ENCODE measurements at places on chromosomes 5 and 9.

DNA sequence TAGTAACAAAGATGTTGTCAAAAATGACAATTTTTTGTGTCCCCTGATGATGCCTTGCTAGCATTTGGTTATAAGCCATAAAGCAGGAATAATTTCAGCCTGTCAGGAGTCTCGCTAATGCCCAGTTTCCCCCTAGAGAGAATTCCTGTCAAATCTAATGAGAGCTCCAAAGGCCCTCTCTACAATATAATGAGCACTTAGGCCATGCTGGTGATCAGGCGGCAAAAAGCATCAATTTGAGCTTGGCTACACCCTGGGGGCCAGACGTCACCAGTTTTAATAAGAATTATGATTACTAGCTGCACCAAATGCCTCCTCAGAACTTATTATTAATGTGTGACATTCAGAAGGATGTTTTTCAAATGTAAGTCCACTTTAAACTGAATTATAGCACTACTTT lies 6.1 kb downstream of the TLE1 start:
- DNase-seq = no peak

- no peak for DNase-seq
These were observed 23.7 kb upstream of the LOX start for GRCh38 chr5:122101636-122102285.

- no peak for DNase-seq
These were observed 146.3 kb upstream of the POU5F2 start for GRCh38 chr5:93887678-93888077.

DNA sequence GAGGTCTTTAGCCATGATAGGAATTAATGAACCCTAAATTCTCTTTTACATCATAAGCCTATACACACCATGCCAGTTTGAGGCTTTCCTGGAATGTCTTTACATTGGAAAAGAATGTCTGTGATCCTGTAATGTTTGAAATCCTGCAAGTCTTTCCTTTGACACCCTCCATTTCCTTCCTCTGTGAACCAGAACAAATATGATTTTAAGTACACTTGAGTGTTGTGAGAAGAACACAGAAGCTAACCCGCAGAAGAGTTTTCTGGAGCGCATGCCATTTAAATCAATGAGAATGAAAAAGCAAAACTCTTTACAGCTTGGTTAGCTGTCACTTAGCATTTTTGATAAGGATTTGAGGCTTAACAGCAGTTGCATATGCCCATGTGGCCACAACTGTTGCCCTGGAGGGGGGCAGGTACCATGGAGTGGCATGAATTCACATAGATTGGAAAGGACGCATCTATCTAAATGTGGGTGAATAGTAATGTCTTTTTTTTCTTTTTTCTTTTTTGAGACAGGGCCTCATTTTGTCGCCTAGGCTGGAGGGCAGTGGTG lies 372.6 kb downstream of the KDM4C start:
- no peak for DNase-seq

- no peak for DNase-seq
These were observed 654 bp downstream of the PURA start for GRCh38 chr5:140114341-140115185.

GRCh38 chr5:62256161-62257019 lies 49.6 kb upstream of the KIF2A start:
- DNase-seq = no peak

GRCh38 chr5:130514984-130515690 lies 610.9 kb downstream of the CHSY3 start:
- no peak for DNase-seq

DNA sequence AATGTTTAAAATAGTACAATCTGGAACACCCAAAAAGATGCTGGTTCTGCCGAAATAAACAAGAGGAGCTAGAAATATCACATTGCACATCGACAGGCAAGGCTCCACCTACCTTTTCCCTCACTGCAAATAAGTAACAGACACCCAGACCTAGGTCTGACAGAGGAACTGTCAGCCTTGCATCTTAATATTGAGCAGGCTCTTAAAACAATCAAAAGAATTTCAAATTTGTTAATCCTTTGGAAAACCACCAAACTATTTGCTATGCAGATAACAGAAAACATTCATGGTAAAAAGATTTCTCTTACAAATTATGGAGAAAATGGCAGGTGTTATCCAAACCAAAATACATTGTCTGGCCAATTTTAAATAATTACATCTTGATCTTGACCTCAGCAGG lies 71.3 kb downstream of the FRMD3 start:
- no peak for DNase-seq

GRCh38 chr9:128020692-128021091 lies 39.9 kb upstream of the EEIG1 start:
- DNase-seq = no peak

DNA sequence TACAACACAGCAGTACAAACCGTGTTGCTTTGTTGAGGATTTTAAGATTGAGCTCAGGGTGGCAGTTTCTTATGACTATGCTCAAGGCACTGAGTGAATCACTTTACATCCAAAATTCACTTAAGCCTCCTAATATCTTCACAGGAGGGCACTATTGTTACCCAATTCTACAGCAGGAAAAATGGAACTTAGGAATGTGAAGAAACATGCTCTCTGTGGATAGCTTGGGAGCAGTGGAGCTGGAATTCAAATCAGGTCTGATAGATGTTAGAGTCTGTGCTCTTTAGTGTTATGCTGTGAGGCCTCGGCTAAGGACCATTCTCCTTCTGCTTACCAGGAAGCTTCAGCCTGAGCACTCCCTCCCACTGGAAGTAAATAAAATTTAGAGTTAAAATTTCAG lies 18.7 kb upstream of the HMHB1 start:
- DNase-seq = no peak

DNA sequence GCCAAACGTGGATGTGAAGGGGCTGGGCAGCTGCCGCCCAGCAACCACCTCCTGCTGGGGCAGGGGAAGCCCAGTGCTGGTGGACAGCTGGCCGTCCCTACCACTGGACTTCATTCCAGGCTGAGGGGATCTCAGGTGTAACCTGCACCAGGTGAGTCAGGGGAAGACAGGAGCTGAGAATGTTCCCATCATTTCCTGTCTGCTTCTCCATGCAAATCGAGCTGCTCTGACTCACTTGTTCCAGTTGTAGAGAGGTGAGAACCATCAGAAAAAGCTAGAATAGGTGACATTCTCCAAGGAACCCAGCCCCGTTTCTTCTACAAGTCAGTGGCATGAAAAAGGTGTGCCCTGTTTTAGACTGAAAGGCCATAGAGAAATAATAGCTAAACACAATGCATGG lies 21.8 kb upstream of the BARX1 start:
- no peak for DNase-seq

GRCh38 chr9:15889555-15889954 lies 336.7 kb downstream of the CCDC171 start:
- no peak for DNase-seq

DNA sequence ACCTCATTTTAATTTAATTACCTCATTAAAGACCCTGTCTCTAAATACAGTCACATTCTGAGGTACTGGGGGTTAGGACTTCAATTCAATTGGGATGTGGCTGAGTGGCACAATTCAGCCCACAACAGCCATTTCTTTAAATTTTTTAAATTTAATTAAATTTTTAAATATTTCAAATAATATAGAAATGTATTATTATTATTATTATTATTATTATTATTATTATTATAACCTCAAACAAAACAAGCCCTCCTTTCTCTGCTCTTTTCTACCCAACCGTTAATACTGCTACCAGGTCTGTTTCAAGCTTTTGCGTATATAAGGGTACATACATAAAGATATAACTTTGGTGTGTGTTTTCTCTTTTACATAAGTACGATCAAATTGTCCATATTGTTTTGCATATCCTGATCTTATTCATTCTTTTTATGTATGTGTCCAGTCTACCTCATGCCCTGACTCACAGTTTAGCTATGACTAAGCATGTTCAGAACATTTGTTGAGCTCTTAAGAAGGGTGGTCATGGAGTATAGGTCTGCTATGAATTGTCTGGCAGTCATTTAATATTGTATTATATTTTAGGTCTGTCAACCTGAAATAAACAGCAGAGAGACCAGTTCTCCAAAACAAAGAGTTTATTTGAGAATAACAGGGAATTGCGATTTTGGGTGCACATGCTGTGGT lies 16.1 kb upstream of the RAB14 start:
- DNase-seq = no peak

DNA sequence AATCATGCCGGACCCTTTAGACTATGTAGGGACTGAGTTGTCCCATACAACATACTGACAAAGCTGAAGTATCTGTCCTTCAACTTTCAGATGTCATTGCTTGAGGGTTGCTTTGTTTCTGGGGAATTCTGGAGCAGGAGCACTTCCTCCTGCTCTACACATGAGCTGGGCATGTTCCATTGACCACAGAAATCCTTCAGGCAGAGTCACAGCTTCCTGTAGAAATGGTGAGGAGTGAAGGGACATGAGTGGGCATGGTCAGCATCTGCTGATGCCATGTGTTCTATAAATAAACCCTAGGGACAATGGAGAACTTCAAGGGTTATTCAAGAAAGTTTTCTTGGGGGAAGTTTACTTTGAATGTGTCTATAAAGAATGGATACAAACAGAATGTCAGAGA lies 296.6 kb upstream of the FBXL7 start:
- DNase-seq = no peak

DNA sequence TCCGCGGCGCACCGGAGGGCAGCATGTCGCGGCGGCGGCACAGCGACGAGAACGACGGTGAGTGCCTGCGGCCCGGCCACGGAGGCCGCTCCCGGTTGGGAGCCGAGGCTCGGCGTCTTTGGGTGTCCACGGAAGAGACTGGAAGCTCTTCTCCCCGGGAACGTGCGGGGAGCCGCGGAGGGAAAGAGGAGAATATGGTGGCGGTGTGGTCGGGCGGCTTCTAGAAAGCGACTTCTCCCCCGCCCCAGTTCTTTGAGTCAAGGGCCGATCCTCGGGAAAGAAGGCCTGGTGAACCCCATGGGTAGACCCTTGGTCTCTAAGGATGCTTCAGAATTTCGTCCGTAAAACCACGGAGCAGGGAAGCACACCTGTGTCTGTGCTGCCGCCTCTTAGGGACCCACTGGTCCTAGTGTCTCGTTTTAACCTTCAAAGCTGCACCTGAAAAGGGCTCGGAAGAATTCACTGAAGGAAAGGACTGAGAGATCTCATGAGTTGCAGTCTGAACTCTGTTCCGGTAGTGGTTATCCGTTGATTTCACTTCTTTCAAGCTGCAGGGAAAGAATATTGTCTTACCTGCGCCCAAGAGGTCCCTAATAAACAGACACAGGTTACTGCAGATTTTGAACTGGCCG lies 354 bp downstream of the NCBP1 start:
- no peak for DNase-seq

DNA sequence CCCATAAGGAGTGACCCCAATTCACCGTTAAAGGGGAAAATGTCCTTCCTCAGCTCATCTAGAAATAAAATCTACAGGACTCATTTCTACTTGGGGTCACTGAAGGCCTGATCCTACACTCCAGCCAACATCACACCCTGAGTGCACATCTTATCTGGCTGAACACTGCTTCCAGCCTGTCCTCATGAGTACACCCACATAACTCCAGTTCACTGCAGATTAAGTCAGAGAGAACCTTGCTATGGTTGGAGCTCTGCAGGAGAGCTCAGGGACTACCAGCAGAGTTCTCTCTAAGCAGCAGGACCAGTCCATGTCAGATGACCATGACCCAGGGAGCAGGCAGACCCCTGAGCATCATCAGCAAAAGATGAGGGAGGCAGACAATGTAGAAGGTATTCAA lies 126.9 kb upstream of the MAP3K1 start:
- no peak for DNase-seq

DNA sequence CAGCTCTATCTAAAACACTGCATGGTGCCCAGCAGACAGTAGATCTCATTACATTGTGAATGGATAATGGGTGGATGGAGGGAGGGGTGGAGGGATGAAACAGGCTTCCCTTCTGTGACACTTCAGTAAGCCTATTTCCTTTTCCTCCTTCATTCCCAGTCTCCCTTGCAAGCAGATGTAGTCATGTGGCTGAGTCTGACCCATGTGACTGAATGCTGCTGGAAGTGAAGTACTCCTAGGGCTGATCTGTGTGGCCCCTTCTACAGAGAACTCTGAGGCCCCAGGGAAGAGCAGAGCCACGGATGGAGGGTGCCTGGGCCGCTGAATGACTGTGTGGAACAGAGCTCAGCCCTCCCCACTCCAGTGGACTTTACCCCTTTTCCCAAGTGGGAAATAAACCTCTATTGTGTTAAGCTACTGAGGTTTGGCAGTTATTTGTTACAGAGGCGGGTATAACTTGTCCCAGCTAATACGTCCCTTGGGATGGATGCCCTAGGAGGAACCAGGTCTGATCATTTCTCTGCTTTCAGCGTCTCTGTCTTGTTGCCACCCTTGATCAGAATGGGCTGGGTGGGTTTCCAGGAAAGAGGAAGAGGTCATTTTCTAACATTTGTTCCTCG lies 176.1 kb upstream of the MVB12B start:
- no peak for DNase-seq

GRCh38 chr5:107449369-107449768 lies 221.4 kb downstream of the EFNA5 start:
- no peak for DNase-seq

DNA sequence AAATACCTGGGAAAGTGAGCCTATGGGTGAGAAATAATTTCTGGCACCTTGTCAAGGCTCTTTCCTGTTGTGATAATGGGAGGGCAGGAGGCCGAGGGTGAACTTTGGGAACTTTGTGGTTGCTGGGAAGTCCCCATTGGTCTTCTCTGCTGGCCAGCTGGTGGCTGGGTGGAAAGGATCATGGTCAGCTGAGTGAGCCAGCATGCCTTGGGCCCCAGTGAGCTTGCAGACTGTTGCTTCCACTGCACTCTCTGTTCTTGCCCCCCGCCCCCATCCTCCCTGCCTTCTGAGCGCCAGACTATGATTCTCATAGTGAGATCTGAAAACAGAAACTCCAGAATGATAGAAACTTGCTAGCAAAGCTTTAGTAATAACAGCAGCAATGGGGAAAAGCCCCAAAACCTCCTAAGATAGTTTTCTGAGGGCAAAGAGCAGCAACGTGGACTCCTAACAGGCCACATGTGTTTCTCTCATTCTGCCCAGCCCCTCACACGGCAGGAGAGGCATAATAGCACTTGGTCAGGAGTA lies 139.2 kb upstream of the SMARCA2 start:
- no peak for DNase-seq

DNA sequence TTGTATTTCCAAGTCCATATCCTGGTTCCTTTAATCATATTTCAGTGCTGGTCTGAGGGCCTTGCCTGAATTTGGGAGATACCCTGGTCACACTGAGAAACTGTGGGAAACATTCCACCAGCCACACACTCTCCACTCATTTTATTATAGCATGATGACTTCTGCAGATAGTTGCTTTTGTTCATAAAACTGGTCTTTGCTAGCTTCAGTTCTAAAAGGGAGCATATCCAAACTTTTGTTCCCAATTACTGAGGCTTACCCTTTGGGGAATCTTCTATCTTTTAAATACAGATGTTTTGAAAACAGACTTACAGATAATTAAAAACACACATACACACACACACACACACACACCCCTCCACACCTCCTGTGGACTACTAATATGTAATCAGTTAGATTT lies 21.0 kb downstream of the DMGDH start:
- DNase-seq = no peak

DNA sequence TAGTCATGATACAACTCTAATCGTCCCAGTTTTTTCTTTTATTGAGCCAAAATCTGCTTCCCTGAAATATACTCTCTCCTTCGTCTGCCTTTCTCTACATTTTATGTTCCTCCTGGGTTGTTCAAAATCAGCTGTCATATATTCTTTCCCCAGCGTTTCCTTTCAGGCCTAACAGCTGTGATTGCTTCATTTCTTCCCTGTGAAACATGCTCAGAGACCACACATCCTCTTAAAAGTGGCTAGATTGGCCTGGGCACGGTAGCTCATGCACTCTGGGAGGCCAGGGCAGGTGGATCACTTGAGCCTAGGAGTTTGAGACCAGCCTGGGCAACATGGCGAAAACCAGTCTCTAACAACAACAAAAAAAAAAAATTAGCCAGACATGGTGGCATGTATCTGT lies 25.1 kb downstream of the NFX1 start:
- no peak for DNase-seq

All from stimulated activated CD8-positive, alpha-beta memory T cell treated with anti-CD3 and anti-CD28 coated beads, Interleukin-4, amount 100 ng/mL, for 4 hours (primary cell).